Keratinocyte (primary cell): ENCODE measurements at places on chromosomes 11 and 22.

- DNase-seq = no peak
These were observed 54.7 kb downstream of the WNT7B start for GRCh38 chr22:45922256-45922655.

- no peak for DNase-seq
These were observed 3.8 kb downstream of the CSDC2 start for GRCh38 chr22:41564563-41564962.

DNA sequence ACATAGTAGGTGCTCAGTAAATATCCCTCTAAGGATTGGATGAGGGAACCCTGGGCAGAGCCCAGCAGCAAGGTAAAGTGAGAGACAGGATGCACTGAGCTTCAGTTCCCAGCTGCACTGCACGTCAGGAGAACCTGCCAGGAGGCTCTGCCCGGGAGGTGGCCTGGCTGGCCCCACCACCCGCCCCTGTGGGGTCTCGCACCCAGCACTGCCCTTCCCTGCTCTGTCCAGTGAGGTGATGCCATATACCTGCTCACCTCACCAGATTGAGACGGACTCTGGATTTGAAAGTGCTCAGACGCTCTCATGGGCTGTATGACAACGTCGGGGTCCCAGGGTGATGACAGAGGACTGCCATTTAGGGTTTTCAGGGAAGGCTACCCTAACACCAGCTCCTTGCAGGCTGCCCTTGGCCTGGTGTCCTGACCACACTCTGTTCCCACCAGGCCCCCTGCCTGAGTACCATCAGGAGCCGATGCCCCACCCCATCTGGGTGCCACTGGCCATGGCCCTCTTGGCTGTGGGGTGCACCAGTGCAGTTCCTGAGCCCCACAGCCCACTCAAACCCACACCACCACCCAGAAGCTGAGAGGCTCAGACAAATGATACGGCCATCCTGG lies 61.7 kb upstream of the FGF3 start:
- DNase-seq = no peak

GRCh38 chr22:17853073-17853472 lies 78.8 kb upstream of the BID start:
- DNase-seq = no peak

GRCh38 chr11:15258433-15259165 lies 143.9 kb downstream of the INSC start:
- no peak for DNase-seq

GRCh38 chr11:45907911-45908370 lies 870 bp upstream of the FREY1 start:
- DNase-seq = no peak
